Non-pigmented ciliary epithelial cell (primary cell): ENCODE measurements at places on chromosomes 2 and 18.

DNA sequence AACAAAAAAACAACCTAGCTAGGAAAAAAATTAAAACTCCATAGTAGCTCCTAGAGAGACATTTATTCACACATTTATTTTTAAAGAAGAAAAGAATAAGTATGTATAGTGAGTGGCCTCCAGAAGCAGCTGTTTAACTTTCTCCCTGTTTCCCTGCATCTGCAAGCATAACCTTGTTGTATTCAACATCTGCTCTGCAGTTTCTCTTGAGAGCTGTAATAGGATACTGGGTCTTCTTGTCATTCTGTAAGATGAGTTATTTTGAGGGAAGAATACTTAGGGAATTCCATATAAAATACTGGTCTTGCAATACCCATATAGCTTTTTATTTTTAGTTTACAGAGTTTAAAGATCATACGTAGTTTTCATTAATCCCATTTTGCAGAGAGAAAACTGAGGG is 246.6 kb downstream of the LRRTM1 start:
- DNase-seq: no peak

GRCh38 chr2:573805-574392 is 103.3 kb downstream of the TMEM18 start:
- no peak for DNase-seq

GRCh38 chr2:239593455-239593854 is 192.6 kb upstream of the HDAC4 start:
- DNase-seq: no peak

DNA sequence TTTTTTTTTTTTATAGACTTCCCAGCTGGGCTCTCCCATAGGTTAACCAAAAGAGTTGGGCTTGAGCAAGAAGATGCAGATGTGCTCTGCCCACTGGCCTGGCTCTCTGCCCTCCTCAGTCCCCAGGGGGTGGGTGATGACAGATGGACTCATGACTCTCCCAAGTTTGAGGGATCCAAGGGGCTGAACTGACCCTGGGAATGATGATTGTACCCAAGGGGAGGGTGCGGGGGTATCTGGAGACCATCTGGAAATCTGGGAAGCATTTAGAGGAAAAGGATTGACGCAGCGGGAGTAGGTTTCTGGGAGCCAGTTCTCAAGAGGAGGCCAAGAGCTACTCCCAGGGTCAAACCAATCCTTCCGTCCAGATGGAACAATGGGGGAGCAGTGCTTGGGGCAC is 330.8 kb downstream of the CYP26B1 start:
- DNase-seq: no peak

DNA sequence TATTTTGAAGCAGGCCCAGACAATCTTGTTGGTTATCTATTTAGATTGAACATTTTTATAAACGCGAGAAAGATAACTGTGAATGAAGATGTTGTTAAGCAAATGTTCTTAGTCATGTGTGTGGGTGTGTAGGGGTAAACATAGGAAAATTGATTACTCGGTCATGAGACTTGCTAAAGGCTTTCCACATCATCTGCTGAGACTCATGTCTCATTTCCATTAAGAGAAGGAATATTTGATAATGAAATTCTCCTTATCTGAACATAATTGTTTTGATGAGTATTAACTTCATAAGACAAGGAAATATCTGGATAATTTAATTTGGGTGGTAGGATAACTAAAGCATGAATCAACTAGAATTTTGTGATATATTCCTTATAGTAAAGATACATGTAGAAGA is 19.7 kb downstream of the CCDC102B start:
- DNase-seq: no peak

GRCh38 chr2:36059691-36060090 is 295.9 kb upstream of the CRIM1 start:
- DNase-seq: no peak

DNA sequence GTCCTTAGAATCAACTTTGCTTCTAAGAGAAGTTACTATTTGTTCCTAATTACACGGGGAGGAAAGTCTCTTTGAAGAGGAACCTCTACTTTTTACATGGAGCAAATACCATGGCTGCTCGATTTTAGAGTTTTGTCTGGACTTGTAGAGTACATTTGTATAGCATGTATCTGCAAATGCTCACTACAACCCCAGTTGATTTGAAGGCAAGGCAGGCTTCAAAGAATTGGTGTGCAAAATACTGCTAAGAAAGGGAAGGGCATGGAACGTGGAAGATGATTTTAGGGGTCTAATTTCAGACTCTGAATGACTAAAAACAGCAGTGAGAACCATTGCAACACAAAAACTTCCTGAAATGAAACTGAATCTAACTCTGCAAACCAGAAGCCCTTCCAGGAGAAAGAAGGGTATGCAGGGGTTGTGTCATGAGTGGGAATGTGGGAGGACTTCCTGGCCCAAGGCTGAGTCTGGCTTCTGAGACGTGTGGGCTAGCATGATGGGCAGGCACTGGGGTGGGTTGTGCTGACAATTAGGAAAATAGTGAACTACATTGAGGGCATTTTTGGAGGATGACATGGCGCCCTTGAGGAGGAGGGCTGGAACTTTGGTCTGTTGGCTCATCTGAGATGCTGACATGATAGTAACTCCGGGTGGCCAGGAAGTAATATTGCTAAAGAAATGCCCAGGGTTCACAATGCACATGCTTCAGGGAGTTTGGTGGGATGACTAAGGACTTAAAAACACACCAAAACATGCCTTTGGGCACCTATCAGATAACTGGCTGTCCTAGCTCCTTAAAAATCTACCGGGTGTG is 18.9 kb upstream of the IL1R2 start:
- peak; percentile 48 for DNase-seq

DNA sequence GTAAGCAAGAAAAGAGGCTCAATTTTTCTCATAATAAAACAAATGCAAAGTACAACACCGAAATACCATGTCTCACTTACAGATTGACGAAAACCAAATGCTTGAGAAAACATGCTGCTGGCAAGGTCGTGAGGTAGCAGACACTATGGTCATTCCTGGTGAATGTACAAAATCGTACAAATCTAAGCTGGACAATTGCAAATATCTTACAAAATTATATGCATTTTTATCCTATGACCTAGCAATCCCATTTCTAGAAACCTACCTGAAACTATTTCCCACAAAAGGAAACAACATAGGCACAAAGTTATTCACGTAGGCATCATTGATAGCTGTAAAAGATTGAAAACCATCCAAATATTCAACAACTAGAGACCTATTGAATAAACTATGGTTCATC is 54.0 kb downstream of the SCG2 start:
- no peak for DNase-seq

GRCh38 chr2:133943108-133943507 is 310.8 kb upstream of the MGAT5 start:
- DNase-seq: no peak

GRCh38 chr2:232870766-232871371 is 805 bp downstream of the SNORC start:
- DNase-seq: no peak

- DNase-seq: no peak
Observed at GRCh38 chr2:22209545-22209944, 1085.8 kb downstream of the TDRD15 start.

DNA sequence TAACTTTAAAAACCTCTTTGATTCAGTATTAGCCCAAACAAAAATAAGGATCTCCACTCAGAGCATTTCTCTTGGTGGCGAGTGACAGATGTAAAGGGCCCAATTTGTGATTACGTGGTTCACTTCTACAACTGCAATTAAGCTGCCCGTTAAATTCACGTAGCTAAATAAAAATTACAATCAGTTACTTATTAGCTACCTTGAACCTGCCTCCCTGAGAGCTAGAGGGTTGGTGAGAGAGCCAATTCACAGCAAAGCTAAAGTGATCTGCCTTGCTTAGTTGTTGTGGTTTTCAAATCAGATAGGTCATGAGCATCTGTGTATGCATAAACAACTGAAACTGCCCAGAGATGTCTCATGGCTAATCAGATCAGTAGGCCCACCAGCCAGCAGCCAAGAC is 156.7 kb downstream of the RNF152 start:
- no peak for DNase-seq

DNA sequence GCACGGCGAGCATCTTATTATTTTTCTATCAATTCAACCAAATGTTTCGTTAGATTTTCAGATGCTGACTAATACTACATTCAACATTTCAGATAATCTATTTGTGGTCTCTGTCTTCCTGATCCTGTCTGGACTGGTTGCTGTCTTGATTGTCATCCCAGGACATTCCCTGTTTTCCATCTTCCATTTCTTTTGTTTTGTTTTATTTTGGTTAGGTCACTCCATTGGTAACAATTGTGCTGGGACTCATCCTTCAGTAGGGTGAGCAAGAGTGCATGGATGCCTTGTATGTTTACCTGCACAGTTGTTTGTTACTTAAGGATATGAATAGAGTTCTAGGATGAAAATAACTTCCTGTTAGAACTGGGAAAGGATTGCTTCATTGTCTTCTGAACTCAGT is 55.9 kb upstream of the ACYP2 start:
- DNase-seq: no peak

GRCh38 chr2:49553658-49554057 is 399.3 kb upstream of the FSHR start:
- no peak for DNase-seq

DNA sequence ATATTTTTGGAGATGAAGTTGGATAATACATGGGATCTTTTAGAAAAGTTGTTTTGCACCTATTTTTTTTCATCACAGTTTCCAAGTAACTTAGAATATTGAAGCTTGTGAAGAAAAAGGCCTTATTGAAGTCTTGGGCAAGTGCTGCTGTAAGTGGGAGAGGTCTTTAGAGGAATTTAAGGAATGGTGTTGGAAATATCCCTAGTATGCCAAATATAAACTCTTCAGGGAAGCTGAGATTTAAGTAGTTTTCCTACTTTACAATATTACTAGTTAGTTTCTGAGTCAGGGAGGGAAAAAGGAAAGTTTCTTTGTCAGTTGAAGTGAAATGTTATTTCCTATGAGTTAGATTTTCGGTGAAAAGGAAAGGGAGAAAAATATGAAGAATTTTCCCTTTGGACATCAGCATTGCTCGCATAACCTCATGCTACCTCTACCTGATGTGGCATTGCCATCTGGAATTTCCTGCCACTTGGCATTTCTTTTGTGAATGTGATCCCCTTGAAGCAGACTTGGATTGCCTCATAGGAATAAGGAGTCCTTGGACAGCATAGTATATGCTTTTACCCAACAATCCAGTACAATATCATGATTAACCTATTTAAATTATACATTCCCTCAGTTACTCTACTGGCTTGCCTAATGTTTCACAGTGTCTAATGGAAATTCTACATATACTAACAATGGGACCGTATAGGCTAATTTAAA is 12.1 kb downstream of the PLEKHH2 start:
- no peak for DNase-seq

GRCh38 chr2:217433522-217433921 is 569.3 kb downstream of the TNS1 start:
- no peak for DNase-seq

DNA sequence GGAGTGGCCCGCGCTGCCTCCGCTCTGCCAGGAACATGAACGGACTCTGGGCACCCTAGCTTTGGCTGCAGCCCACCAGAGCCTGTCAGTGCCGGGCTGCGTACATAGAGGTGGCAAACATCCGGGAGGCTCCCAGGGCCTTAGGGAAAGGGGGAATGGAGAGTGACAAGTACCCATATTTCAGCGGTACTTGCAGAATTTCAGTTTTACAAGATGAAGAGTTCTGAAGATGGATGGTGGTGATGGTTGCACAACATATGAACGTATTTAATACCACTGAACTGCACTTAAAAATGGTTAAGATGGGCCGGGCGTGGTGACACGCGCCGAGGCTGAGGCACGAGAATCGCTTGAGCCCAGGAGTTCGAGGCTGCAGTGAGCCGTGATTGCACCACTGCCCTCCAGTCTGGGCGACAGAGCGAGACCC is 873 bp downstream of the MTHFD2 start:
- no peak for DNase-seq

DNA sequence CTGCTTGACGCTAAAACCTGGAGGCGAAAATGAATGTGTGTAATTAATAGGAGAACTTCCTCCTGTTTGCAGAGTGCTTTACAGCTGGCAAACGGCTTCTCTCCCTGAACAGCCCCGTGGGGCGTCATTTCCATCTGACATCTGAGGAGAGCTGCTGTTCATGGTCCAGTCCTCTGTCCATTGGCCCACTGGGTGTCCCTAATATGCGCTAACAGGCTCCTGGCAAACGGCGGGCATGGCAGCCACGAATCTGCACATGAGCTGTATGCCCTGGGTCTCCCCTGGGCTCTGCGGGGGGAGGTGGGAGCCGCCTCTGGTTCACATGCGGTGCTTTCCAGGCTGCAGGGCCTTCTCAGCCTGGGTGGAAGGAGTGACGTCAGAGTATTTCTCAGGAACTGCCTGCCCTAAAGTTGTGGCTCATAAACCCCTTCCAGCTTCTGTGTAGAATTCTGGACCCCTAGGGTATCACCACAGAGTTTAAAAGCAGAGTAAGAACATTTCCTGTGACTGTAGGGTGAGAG is 73.2 kb downstream of the LRRFIP1 start:
- DNase-seq: no peak
